ENCODE measurements at places on chromosomes 16 and 17.

GRCh38 chr16:55408661-55409060, 70.3 kb upstream of the MMP2 start:
- DNase-seq, result no peak

GRCh38 chr16:24052329-24053098, 203.6 kb upstream of the CACNG3 start:
- no peak for DNase-seq

DNA sequence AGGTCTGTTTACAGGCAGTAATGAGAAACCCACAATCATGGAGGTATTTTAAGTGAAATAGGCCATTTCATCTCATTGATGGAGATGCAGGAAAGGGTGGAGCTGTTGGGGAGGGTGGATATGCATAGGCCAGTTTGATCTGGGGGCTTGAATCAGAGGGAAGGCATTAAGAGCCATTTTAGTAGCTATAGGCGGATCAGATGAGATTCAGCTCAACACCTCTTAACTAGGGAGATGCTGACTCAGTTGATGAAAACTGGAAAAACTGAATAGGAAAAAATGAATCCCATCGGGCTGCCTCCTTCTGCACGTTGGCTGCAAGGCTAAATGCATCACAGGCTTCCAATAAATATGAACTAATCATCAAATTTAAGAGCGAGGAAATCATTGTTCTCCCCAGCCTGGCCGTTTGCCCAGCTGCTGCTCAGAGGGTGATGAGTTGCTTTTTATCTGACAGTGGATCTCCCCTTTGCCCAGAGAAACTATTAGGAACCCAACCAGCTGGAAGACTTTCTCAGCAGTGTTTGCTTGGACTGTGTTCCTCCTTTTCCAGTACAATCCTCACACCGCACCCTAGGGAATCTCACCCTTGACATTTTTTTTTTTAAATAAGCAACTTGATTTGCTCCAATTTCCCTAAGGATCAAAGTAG, 149.6 kb downstream of the SOX9 start:
- DNase-seq, result no peak

GRCh38 chr17:65277576-65277975, 140.4 kb downstream of the RGS9 start:
- DNase-seq, result no peak

DNA sequence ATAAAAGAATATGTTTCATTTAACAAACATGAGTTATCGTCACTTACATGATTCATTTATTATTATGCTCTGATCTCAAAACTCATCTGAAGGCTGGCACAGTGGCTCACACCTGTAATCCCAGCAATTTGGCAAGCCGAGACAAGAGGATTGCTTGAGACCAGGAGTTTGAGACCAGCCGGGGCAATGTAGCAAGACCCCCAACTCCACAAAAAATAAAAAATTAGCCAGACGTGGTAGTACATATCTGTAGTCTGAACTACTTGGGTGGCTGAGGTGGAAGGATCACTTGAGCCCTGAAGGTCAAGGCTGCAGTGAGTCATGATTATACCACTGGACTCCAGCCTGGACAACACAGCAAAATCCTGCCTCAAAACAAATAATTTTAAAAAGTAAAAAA, 16.0 kb downstream of the APPBP2 start:
- DNase-seq, result no peak

GRCh38 chr16:78490847-78491246, 391.4 kb downstream of the WWOX start:
- DNase-seq, result no peak

DNA sequence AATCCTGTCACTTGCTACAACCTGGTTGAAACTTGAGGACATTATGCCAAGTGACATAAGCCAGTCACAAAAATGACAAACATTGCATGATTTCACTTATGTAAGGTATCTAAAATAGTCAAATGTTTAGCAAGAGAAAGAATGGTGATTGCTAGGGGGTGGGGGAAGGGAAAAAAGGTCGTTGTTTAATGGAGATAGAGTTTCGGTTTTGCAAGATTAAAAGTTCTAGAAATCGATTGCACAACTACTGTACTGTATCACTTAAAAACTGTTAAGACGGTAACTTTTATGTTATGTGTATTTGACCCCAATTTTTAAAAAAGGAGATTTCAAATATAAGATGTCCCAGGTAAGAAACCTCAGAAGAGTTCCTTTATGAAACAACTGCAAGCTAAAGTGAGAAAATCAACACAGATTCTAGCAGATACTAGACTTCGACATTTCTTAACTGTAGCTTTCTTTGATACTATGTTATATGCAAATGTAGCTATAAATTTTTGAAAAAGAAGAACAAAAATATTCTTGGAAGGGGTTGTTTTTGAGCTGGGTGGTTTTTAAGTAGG, 5.9 kb downstream of the MEOX1 start:
- DNase-seq, result no peak

DNA sequence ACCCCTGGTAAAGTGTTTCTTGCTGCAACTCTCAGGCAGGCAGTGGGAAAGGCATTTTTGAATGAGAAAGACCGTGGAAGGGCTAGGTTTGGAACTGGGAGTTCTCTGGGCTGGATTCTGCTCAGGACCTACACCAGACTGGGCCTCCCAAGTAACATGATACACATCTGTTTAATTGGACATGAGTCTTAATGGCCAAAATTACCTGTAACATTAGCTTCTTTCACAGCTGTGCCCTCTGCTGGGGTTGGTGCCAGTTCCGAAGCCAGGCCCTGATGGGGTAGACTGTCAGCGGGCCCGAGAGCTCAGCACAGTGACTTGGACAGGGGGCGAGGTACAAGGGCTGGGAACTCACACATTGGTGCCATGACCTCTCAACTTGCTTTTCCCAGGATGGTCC, 118.9 kb upstream of the IRX3 start:
- no peak for DNase-seq

GRCh38 chr17:14712611-14713021, 411.7 kb downstream of the HS3ST3B1 start:
- DNase-seq, result no peak

DNA sequence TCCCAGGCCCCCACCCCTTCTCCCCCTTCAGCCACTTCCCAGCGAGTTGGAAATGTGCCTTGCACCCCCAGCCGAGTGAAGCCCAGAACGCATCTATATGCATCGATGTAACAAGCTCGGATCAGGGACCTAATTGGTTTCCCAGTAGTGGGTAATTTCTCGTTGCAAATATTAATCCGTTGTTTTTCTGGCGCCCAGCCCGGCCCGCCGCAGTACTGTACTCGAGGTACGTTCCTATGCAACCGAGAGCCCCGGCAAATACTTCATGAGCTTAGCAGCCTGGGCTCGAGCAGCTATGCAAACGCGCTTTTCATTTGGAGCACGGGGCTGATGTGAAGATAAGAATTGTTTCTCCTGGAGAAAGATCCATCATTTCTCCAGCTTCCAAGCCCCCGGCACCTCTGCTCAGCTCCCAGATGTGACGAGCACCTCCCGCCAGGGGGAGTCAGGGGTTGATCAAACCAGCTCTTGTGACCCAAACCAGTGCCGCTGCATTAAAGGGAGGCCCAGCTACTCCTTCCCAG, 229.8 kb downstream of the KATNIP start:
- no peak for DNase-seq

- DNase-seq, result peak; percentile 14
These were observed 4.9 kb downstream of the CDK3 start for GRCh38 chr17:76005263-76006149.

DNA sequence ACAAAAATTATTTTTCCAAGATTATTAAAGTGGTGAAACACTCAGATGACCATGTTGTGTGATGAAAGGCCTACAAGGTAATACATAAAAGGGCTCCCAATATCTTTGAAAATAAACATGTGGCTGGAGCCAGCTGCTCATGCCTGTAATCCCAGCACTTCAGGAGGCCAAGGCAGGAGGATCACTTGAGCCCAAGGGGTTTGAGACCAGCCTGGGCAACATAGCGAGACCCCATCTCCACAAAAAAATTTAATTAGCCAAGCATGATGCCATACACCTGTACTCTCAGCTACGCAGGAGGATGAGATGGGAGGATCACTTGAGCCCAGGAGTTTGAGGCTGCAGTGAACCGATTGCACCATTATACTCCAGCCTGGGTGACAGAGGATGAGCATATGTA, 26.8 kb downstream of the SIAH1 start:
- DNase-seq, result no peak

- no peak for DNase-seq
These were observed 4.0 kb downstream of the AMFR start for GRCh38 chr16:56421313-56421712.

GRCh38 chr17:29124925-29125273, 55.3 kb downstream of the MYO18A start:
- no peak for DNase-seq

DNA sequence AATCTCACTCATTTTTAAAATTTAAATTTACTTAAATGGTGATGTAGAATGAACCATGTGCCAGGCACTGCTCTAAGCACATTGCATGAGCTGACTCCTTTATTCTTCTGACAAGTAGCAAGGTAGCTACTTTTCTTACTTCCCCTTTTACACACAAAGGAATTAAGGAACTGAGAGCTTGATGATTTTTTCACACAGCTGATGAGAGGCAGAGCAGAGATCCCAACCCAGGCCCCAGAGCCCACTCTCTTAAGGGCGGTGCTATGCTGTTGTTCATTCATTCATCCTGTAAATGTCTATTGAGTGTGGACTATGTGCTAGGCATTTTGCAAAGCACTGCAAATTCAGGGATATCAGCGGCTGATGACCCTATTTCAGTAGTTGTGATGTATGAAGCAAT, 17.9 kb downstream of the SEC14L5 start:
- DNase-seq, result no peak

GRCh38 chr17:2542456-2542855, 30.8 kb upstream of the METTL16 start:
- no peak for DNase-seq

- DNase-seq, result no peak
These were observed 225.8 kb downstream of the IRX3 start for GRCh38 chr16:54060599-54061421.

DNA sequence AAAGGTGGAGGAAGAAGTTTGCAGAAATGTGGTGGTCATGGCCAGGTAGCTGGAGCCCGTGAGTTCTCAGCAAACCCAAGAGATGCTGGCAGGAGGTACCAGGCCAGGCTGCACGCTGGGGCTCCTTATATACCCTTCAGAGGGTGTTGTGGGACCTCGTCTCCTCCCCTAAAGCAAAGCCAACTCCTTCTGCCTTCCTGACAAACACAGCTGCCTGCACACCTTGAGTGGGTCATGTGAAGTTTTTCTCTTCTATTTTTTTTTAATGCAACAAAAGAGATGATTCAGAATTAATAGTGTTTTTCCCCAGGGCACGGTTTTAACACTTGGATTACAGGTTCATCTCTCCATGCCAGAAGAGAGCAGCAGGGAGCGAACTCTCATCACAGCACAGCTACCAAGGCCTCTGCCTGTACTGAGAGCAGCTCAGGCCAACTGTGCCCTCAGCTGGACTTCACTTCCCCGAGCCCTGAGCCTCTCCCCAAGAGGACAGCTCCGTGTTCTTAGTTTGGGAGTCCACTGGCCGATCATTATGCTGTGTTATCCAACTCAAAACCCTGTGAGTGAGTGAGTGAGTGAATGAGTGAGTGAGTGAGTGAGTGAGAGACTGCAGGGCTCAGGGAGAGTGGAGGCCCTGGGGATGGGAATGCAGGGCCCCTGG, at the start of gene KRT15:
Gene KRT15 (minus strand): TSS at position 102 of the 661 bp plus-strand sequence. CDS start 63 bp downstream, at position 39.
- DNase-seq, result no peak

- no peak for DNase-seq
These were observed 62.2 kb upstream of the ADORA2B start for GRCh38 chr17:15882777-15883176.

- DNase-seq, result no peak
These were observed 505.4 kb upstream of the RBFOX1 start for GRCh38 chr16:6827267-6827666.

DNA sequence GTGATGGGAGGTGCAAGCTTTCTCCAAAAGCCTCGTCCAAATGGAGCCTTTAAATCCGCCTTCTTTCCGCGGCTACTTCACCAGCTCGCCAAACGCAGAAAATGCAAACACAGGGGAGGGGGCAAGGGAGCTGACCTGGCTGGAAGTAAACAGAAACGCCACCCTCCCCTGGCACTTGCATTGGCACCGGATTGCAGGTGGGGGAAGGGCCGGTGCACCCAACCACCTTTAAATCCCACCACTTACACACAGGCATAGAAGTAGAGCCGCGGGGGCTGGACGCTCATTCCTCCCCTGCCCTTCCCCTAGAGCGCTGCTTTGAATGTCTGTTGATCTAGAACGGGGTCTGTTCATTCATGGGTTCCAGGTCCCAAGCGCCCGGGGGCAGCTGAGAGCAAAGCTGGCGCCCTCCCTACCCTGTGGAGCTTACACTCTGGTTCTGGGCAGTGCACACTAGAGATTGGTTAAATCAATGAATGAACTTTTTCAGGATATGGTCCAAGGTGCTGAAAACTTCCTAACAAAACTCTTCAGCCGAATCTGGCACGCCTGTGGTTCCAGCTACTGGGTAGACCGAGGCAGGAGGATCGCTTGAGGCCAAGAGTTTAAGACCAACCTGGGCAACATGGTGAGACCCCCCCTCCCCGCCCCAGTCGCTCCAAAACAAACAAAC, 920 bp upstream of the ZCCHC14 start:
- DNase-seq, result no peak

GRCh38 chr16:13919330-13919682, 648 bp upstream of the ERCC4 start:
- DNase-seq, result no peak

DNA sequence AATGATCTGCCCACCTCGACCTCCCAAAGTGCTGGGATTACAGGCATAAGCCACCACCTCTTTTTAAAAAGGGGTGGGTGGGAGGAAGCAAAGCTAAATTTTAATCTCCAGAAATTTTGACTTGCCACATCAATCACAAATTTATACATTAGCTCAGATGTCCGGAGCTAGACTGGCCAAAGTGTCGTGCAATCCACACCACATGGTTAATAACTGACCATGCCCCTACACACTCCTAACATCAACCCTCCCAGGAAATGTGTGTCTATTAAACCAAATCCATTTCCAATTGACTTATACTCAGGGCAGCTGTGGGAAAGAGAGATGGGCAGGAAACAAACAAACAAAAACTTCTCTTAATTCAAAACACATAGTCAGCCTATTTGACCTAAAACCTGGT, 29.9 kb downstream of the SMURF2 start:
- DNase-seq, result no peak

- DNase-seq, result no peak
These were observed 5.7 kb upstream of the SNAI3 start for GRCh38 chr16:88691924-88692560.

DNA sequence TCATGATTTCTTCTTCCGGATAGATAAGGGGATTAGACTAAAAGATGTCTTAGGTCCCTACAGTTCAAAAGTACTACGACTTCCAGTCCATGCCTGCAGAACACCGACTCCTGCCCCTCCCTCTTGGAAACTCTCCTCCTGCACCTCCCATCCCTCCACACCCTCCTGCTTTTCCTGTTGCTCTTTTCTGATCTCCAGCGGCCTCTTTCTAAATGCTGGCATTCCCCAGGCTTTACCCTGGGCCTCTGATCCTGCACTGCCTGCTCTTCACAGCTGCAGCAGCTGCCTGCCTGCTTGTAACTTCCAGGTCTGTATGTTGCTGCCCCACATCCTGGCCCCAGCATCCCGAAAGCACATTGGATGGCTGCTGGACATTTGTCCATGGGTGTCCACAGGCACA, 154.2 kb downstream of the KCNJ12 start:
- DNase-seq, result no peak

- DNase-seq, result no peak
These were observed 31.9 kb downstream of the PLCG2 start for GRCh38 chr16:81810894-81811538.

- no peak for DNase-seq
These were observed 297 bp downstream of the TBC1D10B start for GRCh38 chr16:30369938-30370455.
